ENCODE measurements at places on chromosomes 12 and 14.

GRCh38 chr14:93723001-93723400, 65.3 kb downstream of the PRIMA1 start:
- no peak for DNase-seq

GRCh38 chr14:101980251-101980650, 15.9 kb downstream of the DYNC1H1 start:
- DNase-seq, result no peak

DNA sequence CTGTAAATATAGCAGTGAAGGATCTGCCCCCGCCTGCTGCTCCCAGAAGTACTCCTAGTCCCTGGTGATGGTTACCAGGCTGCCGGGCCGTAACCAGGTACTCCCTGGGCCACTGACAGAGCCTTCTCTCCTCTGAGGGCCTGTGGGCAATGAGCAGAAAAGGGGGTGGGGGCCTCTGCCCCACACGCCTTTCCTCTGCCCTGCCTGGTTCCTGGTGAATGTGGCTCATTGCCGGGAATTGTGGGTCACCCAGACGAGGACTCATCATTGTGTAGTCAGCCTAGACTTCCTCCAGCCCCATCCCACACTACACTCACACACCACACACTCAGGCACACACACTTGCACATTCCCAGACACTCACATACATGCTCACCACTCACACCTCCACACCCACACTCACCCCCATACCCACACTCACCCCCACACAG, 35.7 kb upstream of the ACTN1 start:
- peak; percentile 13 for DNase-seq

DNA sequence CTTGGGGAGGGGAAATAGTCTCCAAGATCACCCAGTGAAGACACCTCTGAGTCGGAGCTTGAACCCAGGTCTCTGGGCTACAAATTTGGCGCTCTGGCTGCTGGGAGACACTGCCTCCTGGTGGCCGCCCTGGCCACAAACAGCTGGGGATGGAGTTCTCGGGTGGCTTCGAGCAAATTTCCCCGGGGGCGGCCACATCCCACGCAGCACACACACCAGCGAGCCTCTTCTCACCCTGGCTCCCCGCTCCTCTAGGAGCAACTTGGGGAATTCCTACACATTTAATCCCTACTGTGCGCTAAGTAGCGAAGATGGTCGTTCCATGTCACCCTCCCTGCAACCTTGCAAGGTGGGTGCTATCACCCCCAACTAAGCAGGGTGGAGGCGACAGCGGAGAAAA, 66.2 kb upstream of the BEGAIN start:
- DNase-seq, result no peak

- DNase-seq, result no peak
Measured at GRCh38 chr12:64080319-64081007, 141.6 kb downstream of the KICS2 start.

DNA sequence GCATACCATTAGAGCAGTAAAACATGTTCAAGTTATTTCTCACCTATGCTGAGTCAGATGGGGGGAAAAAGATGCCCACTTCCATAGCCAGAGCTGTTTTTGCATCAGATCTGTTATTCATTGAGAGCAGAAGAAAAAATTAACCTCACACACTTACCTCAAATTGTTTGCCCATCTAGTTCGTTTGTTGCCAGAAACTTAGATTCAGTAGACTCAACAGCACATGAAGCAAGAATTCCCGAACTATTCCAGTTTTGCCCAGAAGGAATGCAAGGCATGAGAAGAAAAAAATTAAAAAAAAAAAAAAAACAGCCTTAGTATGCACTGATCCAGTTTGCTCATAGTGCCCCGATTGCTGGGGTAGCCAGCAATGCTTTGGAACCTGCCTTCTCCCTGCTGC, 12.4 kb upstream of the DPF3 start:
- peak; percentile 93 for DNase-seq

DNA sequence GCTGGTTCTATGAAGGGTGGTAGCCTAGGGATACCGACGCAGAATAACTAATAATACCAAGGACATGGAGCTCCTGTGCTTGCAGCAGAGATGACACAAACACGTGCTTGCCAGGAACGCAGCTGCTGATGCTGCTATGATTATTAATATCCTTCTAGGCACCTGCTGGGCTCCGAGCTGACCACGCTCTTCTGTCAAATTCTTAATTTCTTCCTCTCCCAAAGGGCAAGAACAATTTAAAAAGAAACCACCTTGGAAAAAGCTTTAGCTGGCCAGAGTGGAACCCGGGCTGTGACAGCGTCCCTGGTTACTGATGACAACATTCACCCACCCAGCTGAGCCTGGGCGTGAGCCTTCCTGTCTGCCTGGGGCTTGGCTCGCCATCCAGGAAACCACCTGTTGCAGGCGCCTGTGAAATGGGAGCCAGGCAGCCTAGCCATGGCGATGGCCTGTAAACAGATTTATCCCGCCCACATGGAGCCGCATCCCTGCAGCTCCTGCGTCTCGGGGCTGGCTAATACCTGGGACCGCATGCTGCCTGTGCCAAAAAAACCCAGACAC, 28.8 kb downstream of the CLMN start:
- no peak for DNase-seq

DNA sequence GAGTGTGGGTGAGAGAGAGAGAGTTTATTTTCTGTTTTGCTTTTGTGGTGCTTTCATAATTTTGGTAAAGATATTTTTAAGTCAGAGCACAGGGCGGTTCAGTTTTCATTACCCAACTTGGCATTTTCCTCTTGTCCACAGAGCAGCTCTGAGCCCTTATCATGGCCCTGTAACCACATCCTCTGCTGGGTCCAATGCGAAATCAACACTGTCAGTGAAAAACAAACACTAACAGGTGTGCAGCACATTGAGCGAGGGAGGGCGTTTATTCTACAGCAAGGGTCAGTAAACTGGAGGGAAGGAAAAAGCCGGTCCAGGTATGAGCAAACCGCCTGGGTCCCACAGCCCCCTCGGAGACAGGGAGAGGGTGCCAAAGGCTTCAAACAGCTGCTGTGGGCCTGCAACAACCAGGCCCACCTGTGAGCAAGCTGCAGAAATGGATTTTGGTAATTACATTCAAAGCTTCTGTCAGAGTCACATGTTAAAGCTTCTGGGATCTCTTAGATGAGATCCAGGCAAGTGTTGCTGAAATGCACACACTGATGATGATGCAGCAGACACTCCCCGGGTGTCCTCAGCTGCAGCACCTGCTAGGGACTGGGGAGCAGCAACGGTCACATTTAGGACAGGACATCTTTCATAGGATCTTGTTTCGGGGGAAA, 132.7 kb upstream of the DYRK2 start:
- DNase-seq, result no peak

GRCh38 chr14:72751276-72752033, 142.4 kb downstream of the DPF3 start:
- DNase-seq, result no peak

DNA sequence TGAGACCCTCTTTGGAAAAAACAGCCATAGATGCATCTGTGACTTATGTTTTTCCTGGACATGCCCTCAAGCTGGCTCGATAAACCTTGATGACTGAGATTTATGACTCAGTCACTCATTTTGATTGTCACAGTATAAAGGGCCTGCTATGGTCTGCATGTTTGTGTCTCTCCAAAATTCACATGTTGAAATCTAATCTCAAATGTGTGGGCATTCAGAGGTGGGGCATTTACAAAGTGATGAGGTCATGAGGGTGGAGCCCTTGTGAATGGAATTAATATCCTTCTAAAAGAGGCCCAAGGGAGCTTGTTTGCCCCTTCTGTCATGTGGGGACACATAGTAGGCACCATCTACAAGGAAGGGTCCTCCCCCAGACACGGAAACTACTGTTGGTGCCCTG, 372.9 kb downstream of the APAF1 start:
- no peak for DNase-seq

GRCh38 chr12:4540638-4541037, 1.9 kb downstream of the RAD51AP1 start:
- DNase-seq, result no peak

DNA sequence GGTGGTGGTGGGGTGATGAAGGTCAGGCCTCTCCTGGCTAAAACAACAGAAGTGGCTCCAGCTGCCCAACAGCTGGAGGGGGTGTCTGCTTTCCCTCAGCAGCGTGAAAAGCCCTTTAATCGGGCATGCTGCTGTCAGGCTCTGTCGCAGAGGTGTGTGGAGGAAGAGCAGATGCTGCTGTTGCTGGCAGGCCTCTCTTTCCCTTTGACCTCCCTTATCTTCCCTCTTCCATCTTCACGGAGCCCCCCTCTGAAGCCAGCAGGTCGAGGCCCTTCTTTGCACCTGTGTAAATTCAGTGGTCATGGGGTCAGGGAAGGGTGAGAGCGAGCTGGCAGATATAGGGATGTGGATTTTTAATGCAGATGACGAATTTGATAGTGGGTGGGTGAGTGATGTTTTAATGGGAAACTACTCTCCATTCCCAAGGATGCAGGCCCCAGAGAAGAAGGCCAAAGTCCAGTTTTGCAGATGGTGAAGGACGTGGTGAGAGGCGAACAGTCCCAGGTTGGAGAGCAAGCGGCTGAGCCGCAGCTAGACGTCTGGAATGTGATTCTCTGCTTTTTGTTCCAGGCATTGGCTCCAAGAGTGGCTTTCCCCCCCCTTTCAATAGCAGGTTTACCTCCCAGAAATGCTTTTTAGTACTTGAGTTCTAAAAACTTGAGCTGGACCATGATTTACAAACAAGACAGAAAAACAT, 64.0 kb downstream of the SMOC1 start:
- no peak for DNase-seq

- DNase-seq, result no peak
Measured at GRCh38 chr12:73362666-73363065, 1090.5 kb downstream of the TRHDE start.

- peak; percentile 83 for DNase-seq
Measured at GRCh38 chr14:74618078-74618952, 6.3 kb upstream of the LTBP2 start.

DNA sequence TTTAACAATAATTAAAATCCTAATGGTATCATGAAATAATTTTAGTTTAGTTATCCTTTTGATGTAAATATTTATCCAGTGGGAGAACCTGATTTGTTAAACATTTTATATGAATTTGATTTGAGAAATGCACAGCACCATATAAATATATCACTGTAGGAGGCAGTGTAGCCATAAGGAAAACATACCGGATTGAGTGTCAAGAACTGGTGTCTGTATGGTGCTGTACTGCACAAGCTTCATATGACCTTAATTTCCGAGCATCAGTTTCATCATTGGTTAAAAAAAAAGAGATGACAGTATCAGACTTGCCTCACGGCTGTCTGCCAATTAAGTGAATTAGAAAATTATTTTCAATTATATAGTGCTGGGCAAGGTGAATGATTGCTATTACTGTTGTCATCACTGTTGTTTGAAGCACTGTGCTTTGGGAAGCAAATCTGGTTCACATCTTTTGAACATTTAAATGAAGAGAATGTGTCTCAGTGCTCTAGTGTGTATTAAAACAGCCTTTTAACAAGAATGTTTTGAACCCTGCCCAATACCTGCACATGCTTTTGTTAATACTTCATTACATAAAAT, 72.1 kb downstream of the TMTC2 start:
- DNase-seq, result no peak

- DNase-seq, result no peak
Measured at GRCh38 chr14:90511795-90512328, 115.0 kb downstream of the CALM1 start.

All from fibroblast of skin of scalp (primary cell).